Activated T-cell treated with anti-CD3 and anti-CD28 coated beads for 48 hours (primary cell): ENCODE measurements at places on chromosomes 13 and 19.

DNA sequence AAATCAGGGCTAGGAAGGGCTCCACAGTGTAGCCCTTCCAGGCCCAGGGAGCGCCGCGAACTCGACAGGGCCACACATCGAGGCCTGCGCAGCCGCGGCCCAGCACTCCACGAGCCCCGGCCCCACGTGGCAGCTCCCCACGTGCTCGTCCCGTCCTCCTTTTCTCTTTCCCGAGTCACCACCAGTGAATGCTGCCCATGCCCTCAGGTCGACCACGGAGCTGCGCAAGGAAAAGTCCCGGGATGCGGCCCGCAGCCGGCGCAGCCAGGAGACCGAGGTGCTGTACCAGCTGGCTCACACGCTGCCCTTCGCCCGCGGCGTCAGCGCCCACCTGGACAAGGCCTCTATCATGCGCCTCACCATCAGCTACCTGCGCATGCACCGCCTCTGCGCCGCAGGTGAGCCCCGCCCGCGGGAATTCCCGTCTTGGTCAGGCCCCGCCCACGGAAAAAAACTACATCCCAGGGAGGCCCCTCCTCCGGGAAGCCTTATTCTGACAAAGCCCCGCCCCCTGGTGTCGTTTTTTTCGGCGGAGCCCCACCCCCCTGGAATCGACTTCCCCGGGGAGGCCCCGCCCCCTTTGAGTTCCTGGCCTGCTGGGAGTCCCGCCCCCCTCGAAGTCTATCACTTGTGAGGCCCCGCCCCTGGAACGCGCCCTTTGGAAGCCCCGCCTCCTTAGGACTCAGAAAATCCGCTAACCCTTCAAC is 7.0 kb downstream of the HIF3A start:
- DNase-seq = no peak

- DNase-seq = peak; percentile 10
Observed at GRCh38 chr19:53432088-53432661, 391 bp downstream of the ZNF761 start.

DNA sequence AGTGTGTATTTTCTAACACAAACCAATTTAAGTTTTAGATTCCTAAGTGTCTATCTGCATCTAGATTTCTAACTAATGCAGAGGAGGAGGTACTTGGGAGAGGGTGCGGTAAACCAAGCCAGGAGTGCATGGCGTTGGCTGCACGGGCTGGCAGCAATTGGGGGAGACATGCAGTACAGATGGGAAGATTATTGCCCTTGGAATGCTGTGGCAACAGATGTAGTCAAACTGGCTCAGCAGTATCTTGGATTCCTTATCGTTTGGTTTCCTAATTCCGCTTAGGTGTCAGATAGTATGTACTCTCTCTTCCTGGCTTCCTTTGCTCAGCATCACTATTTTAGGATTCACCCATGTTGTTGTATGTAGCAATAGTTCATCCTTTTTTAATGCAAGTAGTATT is 29.4 kb upstream of the STK24 start:
- DNase-seq = no peak

- DNase-seq = no peak
Observed at GRCh38 chr13:29710511-29710910, 115.0 kb upstream of the SLC7A1 start.

DNA sequence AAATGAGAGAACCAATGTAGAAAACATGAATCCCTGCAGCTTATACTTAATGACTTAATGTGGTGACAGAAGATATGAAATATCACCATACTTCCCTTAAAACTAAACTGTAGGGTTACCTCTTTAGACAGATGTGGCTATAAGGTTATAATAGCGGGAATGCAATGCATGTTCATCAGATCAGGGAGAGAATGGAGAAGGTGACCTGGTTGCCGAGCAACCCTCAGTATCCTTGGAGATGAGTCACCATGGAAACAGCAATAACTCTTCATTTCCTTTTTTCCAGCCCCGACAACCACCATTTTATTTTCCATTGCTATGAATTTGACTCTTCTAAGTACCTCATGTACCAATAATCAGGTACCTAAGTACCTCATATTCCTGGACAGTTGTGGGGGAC is 28.0 kb upstream of the ZNF835 start:
- no peak for DNase-seq

GRCh38 chr13:97116754-97117153 is 105.4 kb upstream of the MBNL2 start:
- DNase-seq = no peak
